ENCODE measurements at places on chromosomes 5 and 9.

GRCh38 chr9:125329978-125330377 is 68.4 kb downstream of the GAPVD1 start:
- no peak for DNase-seq

GRCh38 chr5:172110921-172111851 is 76.8 kb downstream of the STK10 start:
- DNase-seq = peak; percentile 82

GRCh38 chr9:95508242-95508967 is 8.4 kb downstream of the PTCH1 start:
- DNase-seq = no peak

DNA sequence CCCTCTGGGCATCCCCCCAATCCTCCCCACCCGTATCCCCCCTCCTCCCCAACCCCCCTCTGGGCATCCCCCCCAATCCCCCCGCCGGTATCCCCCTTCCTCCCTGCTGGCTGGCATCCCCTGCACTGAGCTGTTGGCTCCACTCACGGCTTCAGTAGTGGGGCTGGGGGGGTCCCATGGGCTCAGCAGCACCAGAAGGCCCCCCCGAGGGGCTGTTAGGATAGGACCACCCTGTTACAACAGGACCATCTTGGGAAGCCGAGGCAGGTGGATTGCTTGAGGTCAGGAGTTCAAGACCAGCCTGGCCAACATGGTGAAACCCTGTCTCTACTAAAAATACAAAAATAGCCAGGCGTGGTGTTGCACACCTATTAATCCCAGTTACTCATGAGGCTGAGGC is 42.4 kb downstream of the EXD3 start:
- no peak for DNase-seq

GRCh38 chr5:13107537-13107936 is 837.0 kb downstream of the DNAH5 start:
- no peak for DNase-seq

DNA sequence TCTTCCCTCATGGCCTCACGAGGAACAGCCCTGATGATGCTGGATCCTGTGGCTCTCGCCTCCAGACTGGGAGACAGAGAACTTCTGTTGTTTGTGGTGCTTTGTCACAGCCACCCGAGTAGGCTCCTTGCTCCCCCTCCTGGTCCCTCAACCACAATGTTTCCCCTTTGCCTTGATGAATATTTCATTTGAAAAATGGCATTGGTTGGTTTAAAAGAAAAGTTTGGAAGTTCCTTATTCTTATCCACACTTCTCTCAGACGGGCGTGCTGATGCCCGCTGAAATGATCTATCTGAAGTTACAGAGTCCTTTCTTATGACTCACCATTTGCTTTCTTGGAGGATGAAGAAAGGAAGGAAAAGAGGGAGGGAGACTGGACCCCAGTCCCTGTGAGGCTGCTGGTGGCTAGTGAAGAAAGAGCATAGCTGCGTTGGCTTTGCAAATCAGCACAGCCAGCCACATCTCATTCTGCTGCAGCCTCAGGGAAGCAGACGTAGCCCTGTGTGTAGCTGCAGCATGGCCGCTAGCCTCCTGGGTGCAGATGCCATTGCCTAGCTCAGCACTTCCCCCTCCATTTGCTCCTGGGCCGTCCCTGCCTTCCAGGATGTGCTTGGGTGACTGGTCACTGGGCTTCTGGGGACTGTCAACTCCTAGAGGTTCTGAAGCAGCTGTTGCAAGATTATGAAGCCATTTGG is 185.9 kb downstream of the ERCC6L2 start:
- peak; percentile 32 for DNase-seq

GRCh38 chr5:176822041-176822792 is 11.9 kb downstream of the UNC5A start:
- no peak for DNase-seq

- no peak for DNase-seq
Observed at GRCh38 chr5:147563466-147564123, 53.7 kb upstream of the DPYSL3 start.

- no peak for DNase-seq
Observed at GRCh38 chr5:137296213-137296781, 202.8 kb downstream of the SPOCK1 start.

DNA sequence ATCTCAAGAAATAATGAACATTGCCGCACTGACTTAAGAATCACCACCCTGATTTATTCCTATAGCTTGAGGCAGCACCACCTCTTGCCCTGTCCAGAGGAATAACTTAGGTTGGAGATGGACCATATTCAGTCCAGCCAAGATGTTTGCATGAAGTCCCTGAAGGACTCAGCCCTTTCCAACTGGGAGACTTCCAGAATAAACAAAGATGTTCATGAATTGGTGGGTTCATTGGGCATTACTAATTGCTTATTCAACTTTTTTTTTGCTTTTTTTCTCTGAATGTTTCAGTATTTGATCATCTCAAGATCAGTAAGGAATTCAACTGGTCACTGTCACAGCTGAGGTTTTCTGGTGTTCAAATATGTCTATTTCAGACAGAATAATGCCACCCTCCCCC is 470.6 kb downstream of the CCDC171 start:
- DNase-seq = no peak

DNA sequence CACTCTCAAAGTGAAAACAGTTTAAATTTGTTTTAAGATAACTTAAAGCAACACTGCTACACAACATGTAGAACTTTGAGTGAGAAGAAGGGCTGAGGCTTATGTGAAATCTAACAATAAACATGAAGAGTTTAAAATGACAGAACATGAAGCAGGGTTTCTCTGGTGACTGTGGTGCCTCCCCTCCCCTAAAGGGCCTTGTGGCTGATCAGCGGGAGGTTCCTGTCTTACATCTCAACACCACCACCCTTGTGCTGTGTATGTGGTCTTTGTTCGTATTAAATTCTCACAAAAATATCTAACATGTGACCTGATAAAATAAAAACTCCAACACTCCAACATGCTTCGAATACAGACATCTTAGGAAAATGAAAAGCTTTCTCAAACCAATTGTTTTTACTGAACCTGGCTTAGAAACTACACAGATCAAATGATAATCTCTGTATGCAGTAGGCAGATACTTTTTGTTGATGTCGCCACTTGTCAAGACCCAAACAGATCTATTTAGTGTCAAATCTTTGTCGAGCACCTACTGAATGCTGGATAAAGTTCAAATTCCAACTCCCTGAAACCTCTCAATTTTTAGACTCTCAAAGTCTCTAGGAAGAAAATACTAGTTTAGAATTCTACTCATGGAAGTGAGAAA is 9.9 kb upstream of the IQGAP2 start:
- DNase-seq = no peak

DNA sequence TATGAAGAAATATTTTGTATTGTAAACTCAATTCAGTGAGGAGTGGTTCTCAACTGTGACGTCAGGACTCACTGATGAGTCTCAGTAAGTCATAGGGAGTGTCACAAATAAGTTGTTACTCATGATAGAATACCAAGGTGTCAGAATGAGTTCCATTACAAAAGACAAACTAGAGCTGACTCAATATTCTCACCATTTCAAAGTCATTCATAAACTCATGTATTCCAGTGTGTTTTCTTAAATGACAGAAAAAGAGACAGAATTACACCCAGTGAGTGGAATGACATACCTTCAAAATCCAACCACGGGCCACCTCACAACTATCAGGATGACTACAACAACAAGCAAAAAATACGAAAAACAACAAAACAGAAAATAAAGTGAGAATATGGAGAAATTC is 321.5 kb downstream of the ENC1 start:
- no peak for DNase-seq

DNA sequence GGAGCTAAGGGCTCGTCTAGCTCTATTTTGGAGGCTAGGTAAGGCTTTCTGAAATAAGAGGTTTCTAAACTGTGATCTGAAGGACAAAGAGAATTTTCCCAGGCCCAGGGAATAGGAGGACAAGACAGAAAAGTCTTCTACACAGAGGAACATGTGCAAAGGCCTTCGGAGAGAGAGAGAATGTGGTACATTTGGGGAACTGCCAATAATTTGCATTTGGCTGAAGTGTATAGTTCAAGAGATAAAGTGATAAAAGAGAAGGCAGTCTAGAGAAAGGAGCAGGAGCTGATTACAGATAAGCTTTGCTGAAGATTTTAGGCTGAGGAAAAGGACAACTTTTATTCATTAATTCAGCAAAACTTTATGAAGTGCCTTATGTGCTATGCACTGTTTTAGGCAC is 214.4 kb upstream of the ELL2 start:
- no peak for DNase-seq

- no peak for DNase-seq
Observed at GRCh38 chr9:16823906-16824305, 46.6 kb downstream of the BNC2 start.

- DNase-seq = peak; percentile 53
Observed at GRCh38 chr9:74773886-74774479, 113.7 kb downstream of the TRPM6 start.

DNA sequence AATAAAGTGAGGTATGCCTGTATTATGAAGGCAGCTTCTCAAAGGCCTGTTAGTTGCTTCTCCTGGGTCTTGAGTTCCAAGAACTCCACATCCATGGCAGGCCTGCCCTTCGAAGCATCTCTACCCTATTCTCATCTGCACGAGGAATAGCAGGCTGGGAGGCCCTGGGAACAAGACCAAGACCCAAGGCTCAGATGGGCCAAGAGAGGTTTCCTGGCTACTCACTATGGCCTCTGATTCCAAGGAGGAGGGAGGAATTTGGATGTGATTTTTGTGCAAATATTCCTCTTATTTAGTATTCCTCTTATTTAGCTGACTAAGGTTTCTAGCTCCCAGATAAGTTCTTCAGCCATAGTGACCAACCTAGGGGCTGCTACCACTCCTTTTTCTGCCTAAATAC is 151.3 kb downstream of the SAXO1 start:
- no peak for DNase-seq

DNA sequence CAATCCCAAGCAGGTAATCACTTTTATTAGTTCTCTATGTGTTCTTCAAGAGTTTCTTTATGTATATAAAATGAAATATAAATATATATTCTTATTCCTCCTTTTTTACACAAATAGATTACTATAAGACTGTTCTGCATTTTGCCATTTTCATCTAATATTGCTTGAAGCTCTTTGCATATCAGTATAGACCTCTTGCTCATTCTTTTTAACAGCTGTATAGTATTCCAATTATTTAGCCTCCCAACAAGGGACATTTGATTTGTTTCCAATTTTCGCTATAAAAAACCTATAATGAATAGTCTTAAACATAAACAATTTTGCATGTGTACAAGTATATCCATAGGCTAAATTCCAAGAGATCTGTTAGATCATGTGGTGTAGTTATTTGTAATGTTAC is 25.2 kb downstream of the CETN3 start:
- DNase-seq = no peak

- no peak for DNase-seq
Observed at GRCh38 chr5:145362266-145362665, 472.9 kb downstream of the PRELID2 start.

GRCh38 chr5:138620663-138621224 is 45.5 kb upstream of the HSPA9 start:
- DNase-seq = no peak

- DNase-seq = no peak
Observed at GRCh38 chr9:131740898-131741297, 1.0 kb upstream of the RAPGEF1 start.

GRCh38 chr5:171311322-171312077 is 2.5 kb downstream of the TLX3 start:
- no peak for DNase-seq

- DNase-seq = no peak
Observed at GRCh38 chr9:87760529-87760928, 34.6 kb downstream of the CTSL start.

GRCh38 chr9:38707885-38708637 is 11.9 kb downstream of the FAM240B start:
- no peak for DNase-seq

GRCh38 chr5:149765932-149766331 is 35.8 kb downstream of the PPARGC1B start:
- no peak for DNase-seq

DNA sequence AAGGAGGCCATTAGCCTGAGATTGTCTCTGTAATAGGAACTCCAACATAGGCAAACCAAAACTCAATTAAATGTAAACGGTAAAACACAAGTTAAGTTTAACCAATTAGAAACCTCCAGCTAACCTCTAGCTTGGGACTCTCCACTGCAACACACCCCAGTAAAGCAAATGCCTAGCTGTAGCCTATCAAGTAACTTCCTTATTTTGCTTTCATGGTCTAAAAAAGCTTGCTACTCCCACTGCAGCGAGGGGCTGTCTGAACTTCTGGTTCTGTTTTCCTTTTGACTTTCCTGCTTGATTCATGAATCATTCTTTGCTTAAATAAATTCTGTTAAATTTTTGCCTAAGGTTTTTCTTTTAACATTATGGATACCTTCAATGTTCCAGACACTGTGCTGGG is 24.4 kb upstream of the C5orf46 start:
- DNase-seq = no peak

- DNase-seq = no peak
Observed at GRCh38 chr5:91211997-91212713, 171.0 kb downstream of the ARRDC3 start.

DNA sequence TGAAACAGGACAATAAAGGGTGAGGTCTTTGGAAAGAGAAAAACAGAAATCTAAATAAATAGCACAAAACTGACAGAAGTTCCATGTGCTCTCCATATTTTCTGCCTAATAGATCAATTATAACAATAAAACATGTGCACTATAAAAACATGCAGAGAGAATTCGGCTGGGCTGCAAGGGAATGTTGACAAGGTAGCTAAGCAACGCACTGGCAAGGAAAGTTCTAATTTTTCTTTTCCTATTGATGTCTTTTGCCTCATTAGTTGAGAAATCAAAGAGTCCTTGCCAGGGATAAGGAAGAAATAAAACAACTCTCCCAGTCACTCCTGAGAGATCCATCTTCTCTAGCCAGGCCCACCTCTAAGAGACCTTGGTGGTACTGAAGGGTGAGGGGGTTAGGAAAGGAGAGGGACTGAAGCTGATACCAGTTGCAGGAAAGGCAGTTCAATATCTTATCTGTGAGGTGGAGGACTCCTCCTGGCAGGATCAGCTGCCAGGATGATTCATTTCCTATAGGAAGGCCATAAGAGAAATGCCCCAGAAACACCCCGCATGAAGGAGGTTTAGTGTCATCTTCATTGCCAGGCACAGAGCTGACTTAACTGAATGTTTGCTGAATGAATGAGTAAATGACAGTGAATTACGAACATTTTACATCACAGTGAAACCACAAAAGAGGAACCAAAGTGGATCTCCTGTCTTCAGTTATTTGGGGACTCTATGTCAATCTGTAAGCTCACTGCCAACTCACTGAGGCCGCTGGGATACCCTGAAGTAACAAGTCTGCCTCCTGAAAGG is 63.7 kb upstream of the IFNK start:
- no peak for DNase-seq

GRCh38 chr5:89128906-89129625 is 246.1 kb upstream of the MEF2C start:
- no peak for DNase-seq

DNA sequence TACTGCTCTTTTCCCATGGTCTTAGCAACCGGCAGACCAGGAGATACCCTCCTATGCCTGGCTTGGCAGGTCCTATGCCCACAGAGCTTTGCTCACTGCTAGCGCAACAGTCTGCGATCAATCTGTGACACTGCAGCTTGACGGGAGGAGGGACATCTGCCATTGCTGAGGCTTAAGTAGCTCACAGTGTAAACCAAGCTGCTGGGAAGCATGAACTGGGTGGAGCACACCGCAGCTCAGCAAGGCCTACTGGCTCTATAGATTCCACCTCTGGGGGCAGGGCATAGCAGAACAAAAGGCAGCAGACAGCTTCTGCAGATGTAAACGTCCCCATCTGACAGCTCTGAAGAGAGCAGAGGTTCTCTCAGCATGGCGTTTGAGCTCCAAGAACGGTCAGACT is 40.4 kb downstream of the MCTP1 start:
- DNase-seq = no peak

GRCh38 chr9:127204771-127205470 is 59.7 kb upstream of the GARNL3 start:
- DNase-seq = no peak
